ENCODE measurements at places on chromosomes 6 and 20. TPM values are rescaled to one million over a fixed set of nuclear protein-coding genes. Genes with fewer than 3 reads are reported as not detected.

The RIPOR2 gene
- total RNA-seq: 1.6 TPM

The RIMS1 gene
- 5.9 TPM for total RNA-seq

DNA sequence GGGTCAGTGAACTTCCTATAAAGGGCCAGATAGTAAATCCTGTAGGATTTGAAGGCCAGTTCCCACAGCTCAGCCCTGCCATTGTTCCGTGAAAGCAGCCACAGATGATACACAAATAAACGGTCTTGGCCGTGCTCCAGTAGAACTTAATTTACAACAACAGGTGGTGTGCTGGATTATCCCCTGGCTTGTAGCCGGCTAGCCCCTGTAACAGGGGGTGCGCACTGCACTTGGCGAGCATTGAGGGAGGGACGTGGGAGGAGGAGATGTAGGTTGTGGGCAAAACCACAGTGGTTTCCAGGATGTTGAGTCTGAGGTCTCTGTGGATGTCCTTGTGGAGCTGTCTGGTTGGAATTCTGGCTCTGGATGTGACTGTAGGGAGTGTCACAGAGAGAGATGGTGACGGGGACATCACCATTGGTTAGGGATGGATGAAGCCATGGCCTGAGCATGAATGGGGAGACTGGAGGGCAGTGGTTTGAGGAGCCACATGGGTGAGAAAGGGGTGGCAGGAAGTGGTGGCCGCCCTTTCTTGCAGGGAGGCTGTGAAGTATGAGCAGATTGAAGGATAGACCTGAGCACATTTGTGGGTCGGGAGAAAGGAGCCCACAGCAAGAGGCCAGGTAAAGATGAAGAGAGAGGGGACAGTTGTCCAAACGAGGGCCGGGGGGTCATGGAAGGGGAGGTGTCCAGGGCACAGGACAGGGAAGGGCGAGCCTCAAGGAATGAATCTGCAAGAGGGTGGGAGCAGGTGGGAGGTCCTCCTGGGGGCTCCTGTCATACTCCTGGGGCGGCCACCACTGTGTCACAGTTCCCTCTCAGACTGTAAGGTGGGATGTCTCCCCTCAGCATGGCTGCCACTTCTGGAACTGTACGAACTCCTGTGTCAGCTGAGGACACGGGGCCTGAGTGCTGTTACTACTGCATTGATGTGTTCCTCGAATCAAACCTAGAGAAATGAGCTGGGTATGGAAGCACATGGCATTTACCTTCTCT lies 53.6 kb downstream of the CDH26 start:
- DNase-seq: no peak

- DNase-seq: no peak
Observed at GRCh38 chr6:137870744-137871247, 3.7 kb downstream of the TNFAIP3 start.

DNA sequence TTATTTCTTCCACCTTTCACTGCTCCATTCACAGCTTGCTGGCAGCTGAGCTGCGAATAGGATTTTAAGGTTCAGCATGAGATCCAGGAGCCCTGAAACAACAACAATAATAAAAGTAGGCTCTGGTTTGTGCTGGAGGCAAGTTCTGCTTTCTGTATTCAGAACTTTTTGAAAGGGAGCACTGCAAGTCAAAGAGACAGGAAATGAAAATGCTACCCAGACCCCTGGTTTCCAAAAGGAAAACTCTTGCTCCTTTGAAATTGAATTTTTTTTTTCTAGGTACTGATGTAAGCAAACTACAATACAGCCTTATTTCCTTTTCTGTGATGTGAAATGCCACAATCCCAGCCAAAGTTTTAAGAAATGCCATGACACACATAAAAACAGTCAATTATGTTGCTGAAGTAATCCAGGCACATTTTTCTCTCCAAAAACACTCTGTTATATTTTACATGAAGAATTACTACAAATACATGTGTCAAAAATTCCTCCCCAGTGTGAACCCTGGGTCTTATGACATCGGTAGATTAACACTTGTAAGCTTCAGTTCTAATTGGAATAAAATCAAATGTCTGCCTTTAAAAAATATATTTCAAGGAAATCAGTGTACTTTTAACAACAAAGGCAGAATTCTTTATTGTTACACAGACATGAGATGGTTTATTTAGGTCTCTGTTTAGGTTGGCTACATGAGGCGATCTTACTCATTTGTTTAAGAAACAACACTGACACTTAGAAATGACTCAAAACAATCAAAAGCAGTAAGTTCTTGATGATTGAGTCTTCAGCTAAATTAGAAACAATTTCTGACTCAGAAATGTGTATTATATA lies 656.7 kb downstream of the EPHA7 start:
- no peak for DNase-seq

DNA sequence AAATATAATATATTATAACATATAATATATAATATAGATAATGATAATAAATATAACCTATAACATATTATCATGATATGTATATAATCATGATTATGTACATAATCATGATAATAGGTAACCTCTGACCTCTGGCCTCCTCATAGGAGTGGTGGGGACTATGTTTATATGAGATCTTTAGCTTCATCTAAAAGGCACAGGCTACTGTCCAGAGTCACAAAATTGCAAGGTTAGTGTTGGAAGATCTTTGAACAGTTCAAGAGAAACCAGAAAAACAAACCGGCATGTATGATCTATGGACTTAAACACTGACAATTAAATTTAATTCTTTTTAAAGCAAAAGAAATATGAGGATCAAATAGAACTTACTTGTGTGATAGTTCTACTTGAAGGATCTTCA lies 55.7 kb upstream of the TINAG start:
- no peak for DNase-seq

DNA sequence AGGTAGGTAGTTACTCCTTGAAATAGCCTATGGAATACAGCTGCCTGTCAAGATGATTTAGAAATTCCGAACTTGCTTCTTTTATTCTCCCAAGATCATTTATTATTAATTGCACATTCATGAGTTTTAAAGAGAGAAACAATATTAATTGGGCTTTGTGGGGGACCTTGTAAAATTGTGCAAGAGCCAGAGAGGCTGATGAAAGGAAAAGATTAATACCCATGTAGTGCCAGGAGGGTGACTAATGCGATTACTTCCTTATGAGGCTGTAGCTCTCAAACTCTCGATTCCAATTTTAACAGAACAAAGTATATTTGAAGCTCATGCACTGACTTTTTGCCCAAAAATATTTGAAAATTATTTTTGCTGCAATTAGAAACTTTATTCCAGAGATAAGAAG lies 423.8 kb upstream of the ID4 start:
- no peak for DNase-seq

GRCh38 chr6:158654498-158654897 lies 4.6 kb downstream of the SYTL3 start:
- no peak for DNase-seq

Data from body of pancreas (tissue), 4 donors.